Fibroblast of skin of right biceps (primary cell): ENCODE measurements at places on chromosomes 2 and 18.

- DNase-seq = no peak
Observed at GRCh38 chr2:121649149-121649595, at the start of gene CLASP1. Gene CLASP1 (minus strand): TSS chr2:121649462. CDS start chr2:121605895, 43,567 bp downstream.

DNA sequence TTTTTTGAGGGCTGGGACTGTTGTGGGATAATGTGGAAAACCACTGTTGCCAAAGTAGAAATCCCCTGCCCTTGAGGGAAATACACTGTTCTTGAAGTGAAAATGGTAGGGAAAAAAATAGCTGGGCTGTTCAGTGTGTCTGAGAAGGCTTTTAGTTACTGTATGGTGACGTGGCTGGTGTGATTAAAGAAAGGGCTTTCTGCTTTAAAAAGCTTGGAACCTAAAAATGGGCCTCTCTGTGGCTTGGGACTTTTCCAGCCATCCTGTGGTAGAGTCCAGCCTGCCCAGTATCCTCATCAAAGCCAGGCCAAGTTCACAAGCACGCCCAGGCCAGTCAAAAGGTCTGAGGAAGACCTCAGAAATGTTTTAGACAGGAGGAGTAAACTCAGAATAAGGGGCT, 6.8 kb downstream of the MGAT5 start:
- peak; percentile 80 for DNase-seq

DNA sequence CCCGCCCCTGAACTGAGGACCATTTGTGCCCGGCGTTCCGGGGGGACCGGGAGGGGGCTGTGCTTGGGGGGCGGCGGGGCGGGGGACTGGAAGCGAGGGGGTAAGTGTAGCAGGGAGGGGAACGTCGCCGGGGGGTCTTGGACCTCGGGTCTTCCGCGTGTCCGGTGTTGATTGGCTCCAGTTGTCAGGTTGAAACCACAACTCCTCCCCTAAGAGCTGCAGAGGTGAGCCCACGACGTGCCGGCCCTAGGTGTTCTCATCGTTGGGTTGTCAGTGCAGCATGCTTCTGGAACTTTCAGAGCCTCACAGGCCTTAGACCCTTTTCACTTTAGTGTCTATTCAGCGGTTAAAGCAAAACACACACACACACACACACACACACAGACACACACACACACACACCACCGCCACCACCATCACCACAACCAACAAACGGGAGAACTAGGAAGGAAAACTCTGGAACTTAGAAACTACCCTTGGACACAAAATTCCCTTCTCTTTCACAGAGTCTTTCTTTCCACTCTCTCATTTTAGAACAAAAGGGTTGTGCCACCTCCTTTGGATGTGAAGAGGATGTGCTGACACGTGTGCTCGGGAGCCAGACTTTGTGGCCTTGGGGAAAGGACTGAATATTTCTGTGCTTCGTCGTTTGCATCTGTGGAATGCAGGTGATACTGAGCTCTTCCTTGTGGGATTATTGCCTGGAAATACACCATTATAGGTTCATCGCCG, 6.7 kb upstream of the DLX2 start:
- no peak for DNase-seq

- DNase-seq = no peak
Observed at GRCh38 chr2:181761175-181761574, 80.9 kb upstream of the NEUROD1 start.

GRCh38 chr2:34664266-34664665, 1065.2 kb upstream of the FAM98A start:
- DNase-seq = no peak

DNA sequence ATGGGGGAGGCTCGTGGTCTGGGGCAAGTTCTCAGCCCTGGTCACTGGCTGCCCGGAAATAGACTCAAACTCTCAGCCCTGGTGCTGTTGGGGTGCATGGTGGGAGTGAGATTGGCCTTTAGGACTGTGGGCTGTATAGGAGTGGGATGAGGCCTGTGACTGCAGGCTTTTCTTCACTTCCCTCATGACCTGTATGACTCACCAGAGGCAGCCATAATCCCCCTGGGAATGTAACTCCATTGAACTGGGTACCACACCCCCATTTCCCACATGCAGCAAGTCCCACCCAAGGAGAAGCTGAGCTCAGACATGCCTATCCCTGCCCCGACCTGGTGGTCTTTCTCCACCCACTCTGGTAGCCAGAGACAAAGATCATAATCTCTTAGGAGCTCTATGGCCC, 177.7 kb upstream of the OSR1 start:
- peak; percentile 35 for DNase-seq

- peak; percentile 58 for DNase-seq
Observed at GRCh38 chr18:59308248-59308937, 10.1 kb downstream of the CPLX4 start.

GRCh38 chr18:36505665-36506064, 208.2 kb downstream of the FHOD3 start:
- DNase-seq = no peak

- DNase-seq = peak; percentile 87
Observed at GRCh38 chr2:66929632-66930338, 467.3 kb upstream of the ETAA1 start.

DNA sequence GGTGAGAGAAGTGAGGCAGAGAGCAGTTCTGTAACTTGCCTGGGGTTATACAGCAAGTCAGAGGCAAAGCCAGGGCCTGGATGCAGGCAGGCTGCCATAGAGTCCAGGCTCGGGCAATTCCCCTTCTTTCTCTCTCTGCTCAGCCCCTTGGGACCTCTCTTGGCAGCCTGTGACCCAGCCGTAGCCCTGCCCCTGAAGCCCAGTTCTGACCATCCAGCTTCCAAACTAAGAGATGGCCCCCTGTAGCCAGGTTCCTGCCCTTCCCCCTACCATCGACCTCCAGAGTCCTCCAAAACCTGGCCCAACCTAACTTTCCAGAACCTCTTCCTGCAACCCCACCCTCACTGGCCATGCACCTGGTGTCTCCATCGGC, 201.2 kb downstream of the CTIF start:
- DNase-seq = no peak

DNA sequence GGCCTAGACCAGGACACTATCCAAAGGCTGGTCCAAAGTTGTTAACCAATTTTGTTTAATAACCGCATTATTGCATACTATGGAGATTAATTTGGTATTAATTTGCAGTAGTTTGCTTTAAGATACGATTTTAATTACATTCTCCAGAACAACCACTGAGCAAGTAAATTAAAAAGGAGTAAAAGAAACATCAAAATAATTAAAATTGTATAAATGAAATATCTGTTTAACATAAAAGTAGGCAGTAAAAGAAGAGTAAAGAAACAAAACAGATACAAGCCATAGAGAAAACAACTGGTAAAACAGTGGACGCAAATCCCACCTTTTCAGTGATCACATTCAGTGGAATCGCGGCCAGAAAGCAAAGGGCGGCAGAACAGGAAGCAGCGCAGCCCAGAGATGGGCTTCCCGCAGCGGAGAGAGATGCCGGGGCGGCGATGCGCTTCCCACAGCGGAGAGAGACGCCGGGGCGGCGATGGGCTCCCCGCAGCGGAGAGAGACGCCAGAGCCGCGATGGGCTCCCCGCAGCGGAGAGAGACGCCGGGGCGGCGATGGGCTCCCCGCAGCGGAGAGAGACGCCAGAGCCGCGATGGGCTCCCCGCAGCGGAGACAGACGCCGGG, 176.8 kb downstream of the RTP5 start:
- no peak for DNase-seq

GRCh38 chr2:29236074-29236473, 120.9 kb downstream of the CLIP4 start:
- DNase-seq = no peak

- DNase-seq = no peak
Observed at GRCh38 chr2:108417254-108417653, 31.8 kb upstream of the GCC2 start.

- no peak for DNase-seq
Observed at GRCh38 chr2:161980976-161981375, 93.0 kb downstream of the DPP4 start.

- DNase-seq = no peak
Observed at GRCh38 chr2:112920923-112921532, 10.1 kb downstream of the IL37 start.

GRCh38 chr2:166536111-166536510, 42.1 kb upstream of the SCN7A start:
- DNase-seq = no peak

- DNase-seq = peak; percentile 96
Observed at GRCh38 chr2:120589771-120590608, 145.7 kb upstream of the GLI2 start.

DNA sequence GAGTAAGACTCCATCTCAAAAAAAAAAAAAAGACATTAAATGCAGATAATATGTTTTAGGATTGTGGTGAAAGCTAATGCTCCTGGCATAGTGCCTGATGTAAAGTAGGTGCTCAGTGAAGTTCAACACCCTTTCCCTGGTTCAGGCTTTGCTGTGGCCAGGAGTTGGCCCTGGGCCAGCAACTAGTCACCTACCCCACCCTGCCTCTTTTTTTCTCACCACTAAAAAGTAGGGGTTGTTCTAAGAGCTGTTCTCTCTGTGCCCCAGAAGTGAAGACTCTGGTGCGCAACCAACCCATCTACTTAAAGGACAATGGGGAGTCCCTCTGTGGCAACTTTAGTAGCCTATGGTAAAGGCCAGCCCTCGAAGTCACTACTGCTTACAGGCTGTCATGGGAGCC, 75.9 kb downstream of the DNMT3A start:
- DNase-seq = no peak

- no peak for DNase-seq
Observed at GRCh38 chr18:47120428-47120827, 29.9 kb downstream of the HDHD2 start.

DNA sequence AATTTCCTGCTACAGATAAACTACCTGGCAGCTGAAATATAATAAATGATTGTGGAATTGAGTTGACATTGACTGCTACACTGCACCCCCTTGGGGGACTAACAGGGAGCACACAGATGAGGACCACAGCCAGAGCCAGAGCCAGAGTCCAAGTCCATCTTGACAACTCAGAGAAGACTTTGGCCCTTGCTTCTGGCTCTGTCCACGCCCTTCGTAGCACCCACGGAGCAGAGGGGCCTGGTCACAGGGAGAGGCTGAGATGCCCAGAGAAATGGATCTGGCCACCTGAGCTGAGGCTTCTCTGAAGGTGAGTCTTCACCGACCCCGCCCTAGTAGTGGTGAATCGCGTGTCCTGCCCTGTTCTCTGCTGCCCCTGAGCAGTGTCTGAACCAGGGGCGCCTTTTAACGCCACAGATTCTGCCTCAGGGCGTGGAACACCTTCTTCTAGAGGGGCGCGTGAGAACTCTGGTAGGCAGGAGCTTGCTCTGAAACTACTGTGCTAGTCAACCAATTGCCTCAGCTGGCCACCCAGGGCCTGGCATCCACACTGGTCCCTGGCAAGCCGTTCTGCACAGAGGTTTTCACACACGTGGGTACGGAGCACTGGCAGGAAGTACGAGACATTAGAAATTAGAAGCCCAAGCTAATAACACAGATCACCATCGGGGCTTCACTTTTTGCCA, 35.7 kb upstream of the MAT2A start:
- DNase-seq = no peak

GRCh38 chr2:127701193-127701650, at the start of gene SFT2D3:
Gene SFT2D3 (plus strand): TSS chr2:127701497. CDS start chr2:127701529, 32 bp downstream.
- DNase-seq = peak; percentile 90

GRCh38 chr2:49045083-49045482, 109.2 kb downstream of the FSHR start:
- no peak for DNase-seq

DNA sequence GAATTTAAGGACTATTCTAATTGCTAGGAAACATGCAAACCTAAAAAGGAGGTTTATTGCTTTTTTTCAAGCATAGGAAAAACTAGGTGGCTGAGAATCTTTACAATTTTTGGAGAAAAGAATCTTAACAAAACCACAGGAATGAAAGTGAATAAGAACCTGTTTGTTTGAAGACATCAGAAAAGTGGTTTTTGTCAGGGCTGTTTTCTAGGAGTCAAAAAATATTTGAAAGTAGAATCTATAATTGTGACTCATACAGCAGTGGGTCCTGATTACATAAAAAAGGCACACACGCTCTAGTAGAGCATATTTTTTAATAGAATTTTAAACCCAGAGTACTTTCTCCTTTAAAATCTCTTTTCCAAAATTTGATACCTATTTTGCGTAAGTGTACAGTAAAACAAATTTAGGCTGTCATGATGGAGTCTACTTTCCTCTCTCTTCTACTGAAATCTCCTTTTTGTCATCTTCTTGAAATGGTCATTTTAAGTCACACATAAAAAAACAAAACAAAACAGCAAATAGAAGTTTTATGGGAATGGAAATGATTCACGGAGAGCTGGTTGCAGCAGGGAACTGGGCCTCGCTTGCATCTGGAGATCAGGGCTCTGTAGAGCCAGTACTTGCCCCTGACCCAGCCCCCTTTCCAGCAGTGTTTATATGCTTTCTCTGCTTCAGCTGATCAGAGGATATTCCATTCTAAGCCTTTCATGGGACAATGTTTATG, 59.1 kb upstream of the PELI1 start:
- DNase-seq = peak; percentile 67

DNA sequence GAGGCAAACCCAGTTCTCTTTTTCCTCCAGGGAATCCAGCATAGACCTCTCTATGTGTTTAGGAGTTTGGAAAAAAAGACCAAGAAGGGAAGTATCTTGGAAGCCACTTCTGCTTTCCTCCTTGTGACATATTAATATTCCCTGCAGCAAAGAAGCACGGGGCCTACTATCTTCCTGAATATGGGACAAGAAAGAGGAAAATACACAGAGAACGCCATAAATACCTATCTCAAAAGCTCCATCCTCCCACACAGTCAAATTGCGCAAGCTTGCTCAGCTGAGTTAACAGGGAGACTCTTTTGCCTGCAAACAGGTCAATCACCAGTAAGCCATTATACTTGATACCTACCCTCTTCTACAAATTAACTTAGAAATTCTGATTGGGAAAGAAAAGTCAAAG, 16.7 kb upstream of the RAPH1 start:
- peak; percentile 50 for DNase-seq

DNA sequence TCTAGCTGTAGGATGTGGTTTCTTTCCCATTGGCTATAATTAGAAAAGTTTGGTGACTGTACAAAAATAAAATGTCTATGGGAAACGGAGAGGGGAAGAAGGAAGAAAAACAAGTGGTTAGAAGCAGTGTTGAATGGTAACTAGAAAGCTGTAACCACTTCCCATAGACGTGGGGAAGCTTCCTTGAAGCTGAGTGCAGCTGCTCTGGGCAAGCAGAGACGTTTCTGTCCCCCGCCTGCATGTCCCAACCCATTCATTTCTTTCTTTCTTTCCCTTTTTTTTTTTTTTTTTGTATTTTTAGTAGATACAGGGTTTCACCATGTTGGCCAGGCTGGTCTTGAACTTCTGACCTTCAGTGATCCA, 367.8 kb upstream of the HS6ST1 start:
- DNase-seq = peak; percentile 7

DNA sequence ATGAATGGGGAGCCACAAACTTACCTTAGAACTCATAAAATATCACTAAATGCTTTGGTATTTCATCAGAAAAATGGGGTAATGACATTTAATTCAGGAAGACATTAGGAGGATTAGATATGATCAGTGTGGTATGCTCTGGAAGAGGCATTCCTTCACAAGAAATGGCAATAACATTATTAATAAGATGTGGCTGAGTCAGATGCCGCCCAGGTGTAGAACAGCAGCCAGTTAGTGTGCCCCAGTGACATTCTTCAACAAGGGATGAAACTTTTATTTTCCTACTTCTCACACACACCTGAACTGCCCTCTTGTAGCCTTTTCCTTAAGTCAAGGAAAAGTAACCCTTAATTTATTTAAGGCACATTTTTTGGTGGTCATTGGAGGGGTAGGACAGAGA, 69.2 kb upstream of the DYNAP start:
- DNase-seq = no peak
